ENCODE measurements at places on chromosomes 3 and 15.

- DNase-seq, result no peak
Measured at GRCh38 chr3:197734667-197735318, 1.9 kb downstream of the RUBCN start.

DNA sequence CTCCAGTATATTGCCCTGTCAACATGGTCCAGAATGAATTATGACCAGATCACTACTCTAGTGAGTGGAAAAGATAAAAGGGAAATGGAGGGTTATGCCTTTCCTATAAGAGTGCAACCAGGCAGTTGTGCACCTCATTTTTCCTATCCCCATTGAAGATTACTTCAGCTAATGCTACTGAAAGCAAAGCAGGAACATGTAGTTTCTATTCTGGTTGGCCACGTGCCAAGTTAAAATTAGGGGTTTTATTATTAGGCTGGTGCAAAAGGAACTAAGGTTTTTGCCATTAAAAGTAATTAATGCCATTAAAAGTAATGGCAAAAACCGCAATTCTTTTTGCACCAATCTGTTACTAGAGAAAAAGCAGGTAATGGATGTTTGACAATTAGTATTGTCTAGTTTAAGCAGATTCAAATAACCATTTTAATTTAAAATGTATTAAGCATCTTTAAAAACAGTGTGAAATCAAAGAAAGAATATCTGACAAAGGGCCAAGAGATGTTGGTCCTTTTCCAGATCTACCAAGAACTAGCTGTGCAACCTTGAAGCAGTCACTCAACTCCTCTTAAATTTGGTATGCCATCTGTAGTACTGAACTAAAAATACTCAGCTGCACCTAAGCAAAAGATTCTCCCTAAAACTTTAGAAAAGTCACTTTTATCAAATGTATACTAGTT is 567.5 kb upstream of the CCDC54 start:
- no peak for DNase-seq

- peak; percentile 60 for DNase-seq
Measured at GRCh38 chr3:87088993-87089841, 98.3 kb upstream of the VGLL3 start.

- no peak for DNase-seq
Measured at GRCh38 chr3:142468456-142468855, 20.6 kb upstream of the XRN1 start.

GRCh38 chr3:134974624-134975023 is 179.6 kb downstream of the EPHB1 start:
- no peak for DNase-seq

GRCh38 chr15:50552238-50552637 is 5.8 kb upstream of the USP50 start:
- DNase-seq, result no peak

DNA sequence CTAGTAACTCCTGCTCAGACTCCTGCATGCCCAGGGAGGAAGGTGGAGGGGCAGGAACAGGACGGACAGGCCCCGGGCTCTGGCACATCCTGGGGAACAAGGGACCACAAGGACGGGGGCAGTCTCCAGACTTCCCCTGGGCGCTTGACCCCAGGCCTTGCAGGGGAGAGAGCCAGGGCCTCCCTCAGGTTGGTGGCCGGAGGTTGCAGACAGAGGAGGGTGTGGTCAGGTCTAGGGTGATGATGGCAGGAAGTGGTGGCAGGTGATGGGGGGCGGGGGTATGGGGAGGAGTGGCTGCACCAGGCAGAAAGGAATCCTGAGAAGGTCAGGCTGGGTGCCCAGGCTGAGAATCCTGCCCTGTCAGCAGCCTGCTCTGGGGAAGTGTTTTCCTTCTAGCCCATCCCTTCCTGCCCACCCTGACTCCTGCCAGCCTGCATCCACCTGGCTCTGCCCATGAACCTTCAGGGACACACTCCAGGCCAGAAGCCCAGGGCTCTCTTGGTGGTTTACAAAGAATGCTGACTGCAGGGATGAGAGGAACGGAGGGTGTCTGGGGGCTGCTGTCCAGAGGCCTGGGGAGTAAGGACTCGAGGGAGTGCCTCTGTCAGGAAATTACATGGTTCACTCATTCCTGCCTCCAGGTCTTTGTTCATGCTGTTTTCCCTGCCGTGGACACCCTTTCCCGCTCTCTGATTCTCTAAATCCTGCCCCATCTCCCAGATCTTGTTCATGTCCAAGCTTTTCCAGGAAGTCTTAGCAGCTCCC is 15.8 kb downstream of the LOXL1 start:
- no peak for DNase-seq

- DNase-seq, result peak; percentile 22
Measured at GRCh38 chr15:66294157-66294931, 976 bp downstream of the DIS3L start.

DNA sequence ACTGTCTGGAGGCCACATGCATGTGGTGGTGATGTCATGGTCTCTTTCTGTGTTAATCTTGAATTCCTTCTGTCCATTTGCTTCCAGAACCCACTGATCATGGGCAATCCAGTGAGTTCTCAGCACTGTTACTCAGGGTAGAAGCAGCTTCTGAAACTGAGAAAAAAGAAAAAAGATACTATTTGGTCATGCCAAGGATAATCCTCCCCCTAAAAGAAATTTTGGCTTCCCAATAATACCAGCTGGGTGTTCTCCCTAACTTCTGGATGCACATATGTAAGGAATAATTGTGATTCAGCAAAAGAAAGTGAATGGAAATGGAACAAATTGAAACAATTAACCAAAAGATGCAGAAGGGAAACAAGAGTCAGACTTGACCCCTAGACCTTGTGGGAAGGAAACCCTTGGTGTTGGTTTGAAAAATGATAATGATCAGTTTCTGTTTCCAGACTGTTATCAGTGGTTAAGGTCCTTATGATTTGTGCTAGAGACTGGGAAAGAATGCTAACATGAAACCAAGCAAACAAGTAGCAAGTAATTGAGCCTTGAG is 92.3 kb downstream of the RBMS3 start:
- DNase-seq, result peak; percentile 35

DNA sequence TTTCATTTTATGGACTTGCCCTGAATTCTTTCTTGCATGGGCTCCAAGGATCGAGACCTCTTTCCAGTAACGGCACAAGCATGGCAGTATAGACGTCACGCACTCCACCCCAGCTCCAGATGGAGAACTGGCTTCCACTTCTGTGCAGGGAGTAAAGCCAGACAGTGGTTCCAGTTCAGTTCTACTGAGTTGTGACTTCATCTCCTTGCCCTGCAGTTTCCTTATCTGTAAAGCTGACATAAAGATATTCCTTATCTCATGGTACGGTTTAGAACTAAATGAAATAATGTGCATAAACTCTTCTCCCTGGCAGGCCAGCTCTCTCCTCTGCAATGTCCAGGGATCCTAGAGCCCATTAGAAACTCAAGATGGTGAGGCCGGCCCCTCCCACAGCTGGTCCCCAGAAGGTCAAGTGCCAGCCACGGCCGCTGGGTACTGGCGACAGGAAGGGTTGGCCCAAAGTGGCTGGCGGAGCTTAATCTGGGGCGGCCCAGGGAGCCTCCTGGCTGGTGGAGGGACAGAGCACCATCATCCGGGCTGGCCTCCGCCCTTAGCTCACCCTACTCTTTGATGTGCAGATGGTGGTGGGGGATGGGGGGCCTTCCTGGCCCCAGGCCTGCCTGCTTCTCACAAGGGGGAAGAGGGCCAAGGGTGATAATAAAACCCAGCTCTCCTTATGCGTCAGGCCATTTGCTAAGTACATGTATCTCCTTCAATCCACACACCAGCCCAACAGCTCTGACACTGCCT is 7.2 kb downstream of the MESP2 start:
- no peak for DNase-seq

GRCh38 chr15:68994149-68994548 is 20.3 kb upstream of the NOX5 start:
- peak; percentile 26 for DNase-seq

- DNase-seq, result no peak
Measured at GRCh38 chr15:41779662-41780157, 5.4 kb downstream of the MAPKBP1 start.

- no peak for DNase-seq
Measured at GRCh38 chr15:70065006-70065722, 32.6 kb downstream of the TLE3 start.

DNA sequence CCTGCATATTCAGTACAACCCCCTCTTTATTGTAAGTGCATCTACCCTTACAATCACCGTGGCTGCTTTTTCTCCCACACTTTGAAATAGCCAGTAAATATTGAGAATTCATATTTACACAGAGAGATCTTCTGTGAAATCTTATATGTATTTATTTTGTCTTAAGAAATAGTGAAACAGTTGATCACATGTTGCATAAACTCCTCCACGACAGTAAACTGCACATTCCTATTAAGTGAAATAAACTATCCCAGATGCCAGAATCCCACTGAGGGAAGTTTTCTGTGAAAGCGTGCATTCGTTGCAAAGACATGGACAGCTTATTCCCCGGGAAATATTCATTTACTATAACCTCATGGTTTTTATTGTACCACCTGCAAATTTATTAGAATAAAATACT is 796.0 kb downstream of the ROBO2 start:
- DNase-seq, result peak; percentile 41

DNA sequence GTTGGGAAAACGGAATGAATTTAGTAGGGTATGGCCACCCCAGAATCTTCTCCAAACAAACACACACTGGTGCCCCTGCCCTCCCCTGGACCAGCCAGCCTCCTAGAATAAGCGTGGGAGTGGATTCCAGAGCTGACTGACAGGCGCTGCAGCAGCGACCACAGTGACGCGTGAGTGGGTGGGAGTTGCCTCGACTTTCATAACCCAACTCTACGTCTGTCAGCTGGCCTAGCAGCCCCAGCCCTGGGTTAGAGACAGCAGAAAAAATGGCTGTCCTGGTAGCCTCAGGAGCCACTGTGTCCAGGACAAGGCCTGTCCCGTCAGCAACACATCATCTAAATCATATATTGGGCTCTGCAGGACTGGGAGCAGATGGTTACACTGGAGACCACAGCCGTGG is 10.0 kb downstream of the PLA2G4B start:
- no peak for DNase-seq

DNA sequence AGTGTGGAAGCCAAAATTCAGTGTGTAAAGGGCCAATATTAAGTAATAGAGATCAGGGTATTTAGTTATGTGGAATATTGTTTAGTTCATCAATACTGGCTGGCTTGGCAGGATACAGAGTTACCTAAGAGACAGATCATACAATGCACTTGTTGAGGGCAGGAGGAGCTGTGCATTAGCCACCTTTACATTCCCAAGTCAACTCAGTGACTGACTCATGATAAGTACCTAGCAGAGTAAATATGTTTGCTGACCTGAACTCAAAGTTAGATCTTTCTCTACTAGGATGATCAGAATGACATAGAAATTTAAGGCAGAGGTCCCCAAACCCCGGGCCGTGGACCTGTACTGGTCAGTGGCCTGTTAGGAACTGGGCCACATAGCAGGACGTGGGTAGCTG is 3.5 kb upstream of the ABHD17C start:
- no peak for DNase-seq

GRCh38 chr15:98920091-98920880 is 87.3 kb downstream of the PGPEP1L start:
- no peak for DNase-seq

DNA sequence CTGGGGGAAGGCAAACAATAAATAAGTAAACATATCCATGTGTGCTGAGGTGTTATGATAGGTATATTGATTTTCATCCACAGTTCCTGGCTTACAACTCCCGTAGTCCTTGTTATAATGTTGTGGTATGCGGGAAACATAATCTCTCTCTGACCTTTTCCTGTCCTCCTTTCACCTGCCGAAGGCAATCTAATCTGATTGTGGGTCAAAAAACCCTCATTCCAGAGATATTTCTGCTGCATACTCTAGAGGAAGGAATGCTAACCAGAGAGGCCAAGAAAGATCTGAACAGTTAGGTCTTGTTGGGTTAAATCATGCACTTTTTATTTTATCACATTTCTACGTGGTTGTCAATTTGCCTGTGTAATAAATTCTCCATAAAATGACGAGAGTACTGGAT is 383.6 kb upstream of the SEMA6D start:
- DNase-seq, result no peak

GRCh38 chr3:40456279-40456939 is 730 bp upstream of the RPL14 start:
- no peak for DNase-seq

DNA sequence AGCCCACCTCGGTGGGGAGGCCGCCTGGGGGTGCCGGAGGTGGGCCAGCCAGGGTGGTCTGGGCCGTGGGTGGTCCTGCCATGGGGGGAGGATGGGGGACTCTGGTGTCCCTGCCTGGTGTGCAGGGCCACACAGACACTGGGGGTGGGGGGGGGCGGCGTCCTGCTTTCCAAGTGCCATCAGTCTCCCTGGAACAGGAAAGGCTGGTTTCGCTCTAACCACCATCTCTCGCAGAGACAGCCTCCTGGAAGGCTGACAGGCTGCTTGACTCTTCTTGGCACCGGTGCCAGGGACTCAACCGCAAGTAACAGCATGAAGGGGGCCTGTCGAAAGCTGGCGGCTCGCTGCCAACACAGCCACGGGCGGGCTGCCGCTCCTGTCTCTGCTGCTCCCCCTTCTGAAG is 40.3 kb downstream of the RGMA start:
- DNase-seq, result no peak

- no peak for DNase-seq
Measured at GRCh38 chr15:25733036-25733855, 129.9 kb downstream of the ATP10A start.

- no peak for DNase-seq
Measured at GRCh38 chr3:50212971-50213370, 7.9 kb downstream of the SLC38A3 start.

GRCh38 chr3:171833789-171834460 is 9.2 kb upstream of the TMEM212 start:
- no peak for DNase-seq

GRCh38 chr3:136957751-136958288 is at the start of gene IL20RB:
Gene IL20RB (plus strand): TSS chr3:136957983. CDS start chr3:136958114, 131 bp downstream.
- peak; percentile 21 for DNase-seq

DNA sequence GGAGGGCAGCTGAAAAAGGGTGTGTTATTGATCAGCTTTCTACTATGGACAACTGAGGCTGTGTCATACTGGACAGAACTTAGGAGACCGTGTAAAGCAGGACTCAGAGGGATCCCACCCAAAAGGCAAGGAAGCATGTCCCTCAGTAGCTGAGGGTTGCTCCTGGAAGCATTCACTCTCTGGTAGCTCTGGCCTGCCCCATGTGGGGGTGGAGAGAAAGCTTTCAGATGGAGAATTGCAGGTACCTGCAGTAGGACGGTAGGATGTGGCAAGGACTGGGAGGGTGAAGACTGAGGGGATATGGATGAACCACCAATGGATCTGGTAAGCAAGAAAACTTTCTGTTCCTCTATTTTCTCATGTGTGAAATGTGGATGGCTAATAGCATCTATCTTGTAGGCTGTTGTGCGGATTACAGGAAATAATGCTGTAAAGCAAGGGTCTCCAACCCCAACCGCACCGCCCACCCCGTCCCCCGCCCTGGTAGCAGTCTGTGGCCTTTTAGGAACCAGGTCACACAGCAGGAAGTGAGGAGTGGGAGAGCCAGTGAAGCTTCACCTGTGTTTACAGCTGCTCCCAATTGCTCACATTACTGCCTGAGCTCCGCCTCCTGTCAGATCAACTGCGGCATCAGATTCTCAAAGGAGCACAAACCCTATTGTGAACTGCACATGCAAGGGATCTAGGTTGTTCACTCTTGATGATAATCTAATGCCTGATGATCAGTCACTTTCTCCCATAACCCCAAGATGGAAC is 157.7 kb upstream of the PROK2 start:
- no peak for DNase-seq

GRCh38 chr3:13016083-13016720 is 57.0 kb downstream of the IQSEC1 start:
- no peak for DNase-seq
